ENCODE measurements at places on chromosomes 3 and 15.

GRCh38 chr3:90184861-90185260, 1077.4 kb downstream of the EPHA3 start:
- no peak for ATAC-seq

DNA sequence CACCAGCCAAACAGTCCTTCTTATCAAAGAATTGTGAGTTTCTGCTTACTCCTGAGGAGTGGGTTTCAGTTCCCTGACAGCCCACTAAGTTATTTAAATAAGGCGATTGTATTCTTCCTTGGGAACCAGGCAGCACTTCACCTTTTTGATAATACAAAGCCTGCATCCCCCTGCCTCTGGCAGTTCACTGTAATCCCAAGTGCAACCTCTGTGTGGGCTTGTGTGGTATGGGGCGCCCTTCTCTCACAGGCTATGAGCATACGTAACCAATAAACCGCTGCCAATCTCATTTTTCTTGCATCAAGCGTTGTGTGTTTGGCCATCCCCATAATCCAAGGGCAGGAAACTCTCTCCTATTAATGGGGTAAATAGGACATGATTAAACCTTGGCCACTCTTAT, 1025.6 kb downstream of the NSUN3 start:
- ATAC-seq = no peak

DNA sequence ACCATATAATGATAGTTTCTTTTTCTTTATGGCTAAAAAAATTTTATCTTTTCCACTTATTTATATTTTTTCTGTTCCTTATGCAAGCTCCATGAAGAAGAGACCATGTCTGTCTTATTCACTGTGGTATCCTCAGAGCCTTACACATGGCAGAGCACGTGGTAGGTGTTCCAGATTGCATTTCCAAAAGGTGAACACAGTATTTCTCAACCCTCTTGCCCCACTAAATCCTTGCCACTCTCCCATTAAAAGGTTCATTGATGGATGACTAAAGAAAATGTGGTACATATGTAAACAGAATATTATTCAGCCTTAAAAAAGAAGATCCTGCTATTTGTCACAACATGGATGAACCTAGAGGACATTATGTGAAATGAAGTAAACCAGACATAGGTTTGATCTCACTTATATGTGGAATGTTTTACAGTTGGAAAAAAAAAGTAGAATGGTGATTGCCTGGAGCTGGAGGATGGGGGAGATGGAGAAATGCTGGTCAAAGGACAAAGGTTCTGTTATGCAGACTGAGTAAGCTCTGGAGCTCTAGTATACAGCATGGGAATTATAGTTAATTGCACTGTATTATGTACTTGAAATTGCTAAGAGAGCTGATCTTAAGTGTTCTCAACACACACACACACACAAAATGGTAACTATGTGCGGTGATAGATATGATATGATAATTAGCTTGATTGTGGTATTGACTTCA, 266.7 kb downstream of the CNTN3 start:
- ATAC-seq = no peak

- ATAC-seq = peak; percentile 87
These were observed 87.2 kb downstream of the TGFBR2 start for GRCh38 chr3:30693470-30694120.

All from esophagus mucosa (tissue), 1 donor.